Activated CD4-positive, alpha-beta memory T cell treated with anti-CD3 and anti-CD28 coated beads, Interleukin-2, amount 10 ng/mL, durations not matched to agents 7 days and 5 days (primary cell): ENCODE measurements at places on chromosomes 7 and 10. TPM values are rescaled to one million over a fixed set of nuclear protein-coding genes. Genes with fewer than 3 reads are reported as not detected.
A peak's percentile ranks its signal among the peaks of the same experiment; 100 is the strongest.

Gene SHTN1
- 0.05 TPM for total RNA-seq

DNA sequence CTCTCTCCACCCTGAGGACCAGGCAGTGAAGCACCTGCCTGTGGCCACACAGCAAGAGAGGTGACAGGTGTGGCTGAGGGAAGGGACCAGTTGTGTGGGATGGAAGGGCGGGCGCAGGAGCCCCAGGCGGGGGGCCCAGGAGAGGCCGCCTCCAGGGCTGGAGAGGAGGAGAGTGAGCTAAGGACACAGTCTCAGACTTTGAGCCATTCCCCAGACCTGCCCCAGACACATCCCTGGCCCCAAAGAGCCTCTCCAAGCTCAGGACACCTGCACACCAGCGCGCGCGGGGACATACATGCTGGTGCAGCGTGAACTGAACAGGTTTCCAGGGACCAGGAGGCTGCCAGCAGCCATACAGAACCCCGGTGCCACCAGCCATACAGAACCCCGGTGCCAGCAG is 237.3 kb downstream of the MAD1L1 start:
- H3K27ac ChIP-seq, result no peak overlapping the region
- no peak for DNase-seq
- H3K4me3 ChIP-seq, result no peak overlapping the region
- H3K36me3 ChIP-seq, result no peaks in the 10 kb centered on the region
- H3K27me3 ChIP-seq, result no peaks in the 10 kb centered on the region
- H3K4me1 ChIP-seq, result no peaks in the 10 kb centered on the region

DNA sequence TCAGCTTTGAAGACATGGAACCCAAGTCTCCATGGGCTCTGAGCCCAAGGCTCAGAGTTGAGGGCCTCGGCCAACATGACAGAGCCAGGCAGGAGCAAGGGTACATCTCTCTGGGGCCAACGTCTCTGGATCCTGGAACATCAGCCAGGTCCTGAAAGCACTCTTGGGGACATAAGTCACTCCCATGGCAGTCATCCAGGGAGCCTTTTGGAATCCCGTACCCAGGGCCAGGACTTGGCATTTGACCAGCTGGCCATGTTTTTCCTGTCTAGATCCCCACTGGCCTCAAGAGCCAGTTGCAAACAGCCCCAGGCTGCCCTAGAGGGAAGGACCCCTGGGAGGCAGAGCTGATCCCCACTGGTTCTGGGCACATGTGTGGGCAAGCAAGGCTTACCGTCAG is 4.3 kb upstream of the CXCL12 start:
- H3K36me3 ChIP-seq, result no peaks in the 10 kb centered on the region
- DNase-seq, result no peak
- H3K4me3 ChIP-seq, result no peak overlapping the region
- peaks cover 18% of the 10 kb centered on the region for H3K27me3 ChIP-seq
- H3K4me1 ChIP-seq, result peaks cover 3% of the 10 kb centered on the region
- no peak overlapping the region for H3K27ac ChIP-seq

Gene FBXO24
- total RNA-seq, result 2.7 TPM

DNA sequence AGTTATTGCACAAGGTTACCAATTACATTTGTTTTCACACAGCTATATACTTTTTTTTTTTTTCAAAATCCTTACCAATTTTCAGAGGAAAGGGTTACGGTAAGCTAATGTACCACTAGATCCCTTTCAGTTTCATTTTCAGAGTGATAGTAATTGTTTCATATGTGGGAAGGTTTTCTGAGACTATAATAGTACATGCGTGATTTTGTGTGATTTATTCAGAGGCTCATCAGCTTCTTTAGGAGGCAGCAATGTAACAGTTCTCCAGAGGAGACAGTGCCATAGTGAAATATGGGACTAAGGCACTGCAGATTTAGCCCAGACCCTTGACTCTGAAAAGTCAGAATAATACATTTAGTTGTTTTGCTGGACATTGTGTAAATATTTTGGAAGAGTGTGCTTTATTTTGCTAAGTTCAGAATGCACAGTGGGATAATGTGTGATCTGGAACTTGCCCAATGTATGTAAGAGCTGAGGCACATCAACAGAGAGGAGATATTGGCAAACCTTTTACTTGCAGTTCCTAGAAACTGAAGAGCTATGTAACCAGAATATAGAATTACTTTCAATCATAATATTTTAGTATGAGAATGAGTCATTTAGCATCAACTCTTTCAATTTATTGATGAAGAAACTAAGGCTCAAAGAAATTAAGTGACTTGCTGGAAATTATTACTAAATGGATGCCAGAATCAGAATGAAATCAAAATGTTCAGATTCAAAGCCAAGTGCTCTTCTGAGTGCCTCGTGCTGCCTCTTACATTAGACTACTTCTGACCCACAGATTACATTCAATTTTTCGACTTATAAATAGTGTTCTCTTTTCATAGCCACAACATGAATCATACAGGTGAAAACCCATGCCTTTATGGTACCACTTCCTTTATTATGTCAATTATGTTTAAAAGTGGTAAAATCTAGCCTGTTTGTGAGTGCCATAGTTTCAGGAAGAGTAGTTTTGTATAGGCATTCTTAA is 207.7 kb upstream of the TEX47 start:
- peak overlapping the region; percentile 68 for H3K4me3 ChIP-seq
- H3K27ac ChIP-seq, result peak overlapping the region; percentile 59
- DNase-seq, result no peak
- H3K36me3 ChIP-seq, result no peaks in the 10 kb centered on the region
- no peaks in the 10 kb centered on the region for H3K27me3 ChIP-seq
- H3K4me1 ChIP-seq, result peaks cover 14% of the 10 kb centered on the region

Gene SLIT1
- 0.30 TPM for total RNA-seq

DNA sequence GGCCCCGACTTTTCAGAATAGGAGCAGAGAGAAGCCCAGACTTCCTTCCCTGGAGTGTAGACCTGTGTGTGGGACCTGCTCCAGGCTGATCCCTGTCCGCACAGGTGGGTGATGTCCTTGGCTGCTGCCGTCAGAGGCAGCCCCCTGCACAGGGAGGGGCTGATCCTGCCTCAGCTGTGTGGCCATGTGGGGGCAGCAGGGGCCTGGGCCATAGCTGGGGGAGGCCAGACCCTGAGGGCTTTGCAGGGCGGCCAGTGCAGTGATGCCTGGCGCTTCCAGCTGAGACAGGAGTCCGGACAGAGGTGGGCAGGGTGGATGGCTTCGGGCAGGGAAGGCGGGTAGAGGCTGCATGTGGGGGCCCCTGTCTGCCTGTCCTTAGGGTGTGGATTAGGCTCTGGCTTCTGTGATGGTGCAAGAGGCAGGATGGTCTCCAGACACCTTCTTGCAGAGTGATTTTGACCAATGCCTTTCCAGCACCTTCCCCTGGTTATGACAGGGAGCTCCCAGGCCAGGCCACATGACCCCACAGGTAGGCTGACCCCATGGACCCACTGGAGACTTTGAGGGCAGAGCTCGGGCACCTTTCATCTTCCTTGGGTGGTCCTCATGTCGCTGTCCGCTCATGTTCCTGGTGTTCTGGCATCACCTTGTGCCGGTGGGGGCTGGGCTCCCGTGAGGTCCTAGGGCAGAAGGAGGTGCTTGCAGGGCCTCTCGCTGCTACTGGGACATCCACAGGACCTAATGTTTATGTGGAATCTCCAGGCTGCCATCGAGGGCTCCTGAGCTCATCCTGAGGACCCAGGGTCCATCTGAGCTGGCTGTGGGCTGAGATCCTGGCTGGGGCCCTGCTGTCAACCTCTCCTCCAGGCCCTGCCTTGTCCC is 141.5 kb downstream of the ADCY1 start:
- no peaks in the 10 kb centered on the region for H3K27me3 ChIP-seq
- H3K4me1 ChIP-seq, result peaks cover 13% of the 10 kb centered on the region
- no peaks in the 10 kb centered on the region for H3K36me3 ChIP-seq
- no peak overlapping the region for H3K27ac ChIP-seq
- no peak overlapping the region for H3K4me3 ChIP-seq

- DNase-seq, result no peak
- H3K27me3 ChIP-seq, result peaks cover 12% of the 10 kb centered on the region
- H3K4me1 ChIP-seq, result no peaks in the 10 kb centered on the region
- no peak overlapping the region for H3K27ac ChIP-seq
Observed at GRCh38 chr10:51005551-51005950, 68.7 kb upstream of the PRKG1 start.

Gene HDAC9
- 0.55 TPM for total RNA-seq

Gene ANXA8
- total RNA-seq, result 1.2 TPM

Gene BEND7
- not detected for total RNA-seq

GRCh38 chr7:32221056-32221455 is 150.8 kb upstream of the PDE1C start:
- DNase-seq, result no peak
- H3K4me1 ChIP-seq, result no peaks in the 10 kb centered on the region
- H3K27me3 ChIP-seq, result no peaks in the 10 kb centered on the region
- H3K27ac ChIP-seq, result no peak overlapping the region
- no peaks in the 10 kb centered on the region for H3K36me3 ChIP-seq

Gene MEOX2
- total RNA-seq, result not detected

DNA sequence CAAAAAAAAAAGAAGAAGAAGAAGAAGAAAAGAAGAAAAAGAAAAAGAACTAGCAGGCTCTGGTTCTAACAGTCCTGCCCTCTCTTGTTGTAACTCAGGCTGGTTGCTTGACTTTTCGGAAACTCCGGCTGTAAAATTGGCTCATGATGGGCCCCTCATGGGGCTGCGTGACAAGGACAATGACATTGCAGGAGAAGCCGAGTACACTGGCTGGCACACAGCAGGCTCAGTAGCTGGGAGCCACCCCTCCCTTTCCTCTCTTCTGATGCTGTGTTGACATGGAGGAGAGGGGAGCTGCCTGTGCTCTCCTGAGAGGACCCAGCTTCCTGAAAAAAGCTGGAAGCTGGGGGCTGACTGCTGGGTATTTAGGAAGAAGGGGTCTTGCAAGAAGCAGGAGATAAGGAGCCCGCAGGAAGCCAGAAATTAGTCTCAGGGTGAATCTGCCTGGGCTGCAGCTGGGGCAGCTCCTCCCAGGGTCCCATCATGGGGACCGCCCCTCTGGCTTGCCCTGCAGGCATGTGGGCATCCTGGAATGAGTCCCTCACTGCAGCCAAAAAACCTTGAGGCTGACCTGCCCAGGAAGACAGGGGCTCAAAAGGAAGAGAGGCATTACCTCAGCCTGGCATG is 14.6 kb upstream of the GPR26 start:
- no peaks in the 10 kb centered on the region for H3K36me3 ChIP-seq
- H3K4me3 ChIP-seq, result no peak overlapping the region
- no peaks in the 10 kb centered on the region for H3K4me1 ChIP-seq
- H3K27me3 ChIP-seq, result no peaks in the 10 kb centered on the region

GRCh38 chr7:33886149-33886623 is 19.2 kb upstream of the BMPER start:
- DNase-seq, result no peak
- no peak overlapping the region for H3K27ac ChIP-seq
- no peaks in the 10 kb centered on the region for H3K36me3 ChIP-seq

DNA sequence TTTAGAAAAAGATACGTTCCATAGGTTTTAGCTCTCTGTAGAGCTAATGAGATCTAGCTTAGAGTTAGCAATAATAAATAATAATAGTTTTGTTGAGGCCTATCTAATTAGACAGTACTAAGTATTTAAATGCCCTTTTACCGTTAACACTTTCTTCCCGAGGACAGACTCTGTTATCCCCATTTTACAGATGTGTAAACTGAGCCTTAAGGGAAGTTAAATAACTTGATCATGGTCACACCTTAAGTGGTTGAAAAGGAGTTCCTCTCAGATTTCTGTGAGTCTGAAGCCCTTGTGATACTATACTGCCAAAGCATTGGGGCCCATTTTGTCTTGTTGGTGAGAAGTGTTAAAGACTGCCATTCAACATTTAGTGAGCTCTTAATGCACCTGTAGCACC is 61.6 kb downstream of the CYP51A1 start:
- H3K27ac ChIP-seq, result no peak overlapping the region
- H3K27me3 ChIP-seq, result no peaks in the 10 kb centered on the region
- no peak for DNase-seq
- H3K4me1 ChIP-seq, result peaks cover 12% of the 10 kb centered on the region

DNA sequence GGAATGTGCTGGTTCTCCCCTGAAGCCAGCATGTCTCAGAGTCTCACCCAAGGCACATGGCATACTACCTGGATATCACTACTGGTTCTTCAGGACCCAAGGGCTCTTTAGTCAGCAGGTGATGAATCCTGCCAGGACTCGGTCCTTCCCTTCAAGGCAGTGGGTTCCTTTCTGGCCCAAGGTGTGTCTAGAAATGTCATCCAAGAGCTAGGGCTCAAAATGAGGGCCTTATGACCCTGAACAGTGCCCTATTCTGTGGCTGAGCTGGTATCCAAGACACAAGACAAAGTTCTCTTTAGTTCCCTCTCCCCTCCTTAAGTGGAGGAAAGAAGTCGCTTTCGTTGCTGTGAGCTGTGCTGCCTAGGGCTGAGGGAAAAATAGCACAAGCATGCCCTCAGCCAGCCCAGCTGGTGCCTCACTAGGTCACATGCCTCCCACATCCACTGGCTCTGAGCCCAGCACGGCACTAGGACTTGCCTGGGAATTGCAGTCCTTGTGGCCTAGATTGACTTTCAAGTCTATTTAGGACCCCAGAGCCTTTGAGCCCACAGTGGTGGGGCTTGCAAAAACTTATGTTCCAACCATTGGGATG is 106.0 kb downstream of the BMS1 start:
- peaks cover 4% of the 10 kb centered on the region for H3K27me3 ChIP-seq
- H3K4me3 ChIP-seq, result no peak overlapping the region
- H3K36me3 ChIP-seq, result no peaks in the 10 kb centered on the region
- no peaks in the 10 kb centered on the region for H3K4me1 ChIP-seq

Gene CDK14
- not detected for total RNA-seq

Gene AP5Z1
- 60.6 TPM for total RNA-seq

DNA sequence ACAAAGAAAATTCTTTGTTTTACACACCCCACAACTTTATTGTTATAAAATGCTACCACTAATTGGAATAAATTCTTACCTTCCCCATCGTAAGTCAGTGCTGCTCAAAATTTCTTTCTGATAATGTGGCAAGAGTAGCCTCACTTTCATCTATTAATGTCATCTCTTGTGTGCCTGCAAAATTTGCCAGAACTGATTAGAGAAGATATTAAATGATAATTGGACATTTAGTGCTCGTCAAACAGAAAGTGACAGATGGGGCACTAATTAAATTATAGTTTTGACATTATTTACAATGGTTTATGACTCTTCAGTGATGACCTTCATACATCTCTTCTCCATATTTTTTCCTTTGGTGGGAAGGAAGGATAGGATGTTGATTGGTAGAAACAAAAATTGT is 690.9 kb downstream of the NXPH1 start:
- H3K4me3 ChIP-seq, result no peak overlapping the region
- no peaks in the 10 kb centered on the region for H3K4me1 ChIP-seq
- no peak for DNase-seq
- no peaks in the 10 kb centered on the region for H3K36me3 ChIP-seq
- H3K27ac ChIP-seq, result no peak overlapping the region
- H3K27me3 ChIP-seq, result no peaks in the 10 kb centered on the region
